GM19239 (cell line): ENCODE measurements at places on chromosomes 3 and 15.

DNA sequence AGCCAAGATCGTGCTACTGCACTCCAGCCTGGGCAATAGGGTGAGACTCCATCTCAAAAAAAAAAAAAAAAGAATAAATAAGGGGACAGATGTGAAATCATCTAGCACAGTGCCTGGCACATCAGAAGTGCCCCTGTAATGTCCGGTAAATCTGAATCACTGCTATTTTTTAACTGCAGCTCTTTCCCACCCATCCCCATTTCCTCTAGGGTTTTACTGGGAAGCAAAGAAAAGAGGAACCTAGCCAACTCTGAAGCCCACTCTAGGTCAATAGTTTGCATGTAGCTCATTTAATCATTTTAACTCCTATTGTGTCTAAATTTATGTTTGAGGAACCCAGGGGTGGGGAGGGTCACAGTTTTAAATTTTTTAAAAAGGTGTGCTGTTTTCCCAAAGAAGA, 26.0 kb downstream of the MAGI1 start:
- no peak for DNase-seq

GRCh38 chr3:113275583-113275928, 64.2 kb downstream of the BOC start:
- no peak for DNase-seq

DNA sequence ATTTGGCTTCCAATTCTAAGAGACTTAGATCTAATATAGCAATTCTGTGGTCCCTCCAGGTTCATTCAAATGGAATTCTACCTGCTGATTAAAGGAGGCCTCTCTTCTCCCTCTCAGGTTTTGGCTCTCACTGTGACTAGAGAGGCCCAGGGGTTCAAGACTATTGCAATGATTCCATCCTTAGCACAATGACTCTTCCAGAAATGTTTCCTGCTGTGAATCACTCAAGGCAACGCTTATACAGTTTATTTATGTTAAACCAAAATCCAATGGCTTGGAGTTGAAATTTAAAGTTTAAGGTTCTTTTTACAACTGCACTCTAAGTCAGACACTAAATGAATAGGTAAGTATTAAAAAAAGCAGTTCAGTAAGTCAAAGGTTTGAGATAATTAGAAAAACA, 39.9 kb downstream of the IFT57 start:
- DNase-seq = no peak

DNA sequence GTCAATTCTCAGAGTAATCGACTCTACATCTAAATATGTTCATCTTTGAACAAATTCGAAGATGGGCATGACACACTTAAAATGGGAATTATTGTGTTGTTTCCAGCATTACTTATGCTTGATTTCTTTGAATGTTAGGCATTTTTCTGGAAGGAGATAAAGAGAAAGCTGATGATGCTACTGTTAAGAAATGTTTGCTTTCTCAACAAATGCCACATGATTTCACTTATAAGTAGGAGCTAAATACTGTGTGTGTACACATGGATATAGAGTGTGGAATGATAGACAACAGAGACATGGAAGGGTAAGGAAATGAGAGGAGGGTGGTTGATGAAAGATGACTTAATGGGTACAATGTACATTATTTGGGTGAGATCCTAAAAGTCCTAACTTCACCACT, 400.9 kb downstream of the TBL1XR1 start:
- DNase-seq = no peak

- DNase-seq = no peak
Measured at GRCh38 chr15:42730135-42730534, 6.8 kb downstream of the CDAN1 start.

GRCh38 chr15:77528968-77529319, 103.8 kb downstream of the LINGO1 start:
- DNase-seq = no peak

DNA sequence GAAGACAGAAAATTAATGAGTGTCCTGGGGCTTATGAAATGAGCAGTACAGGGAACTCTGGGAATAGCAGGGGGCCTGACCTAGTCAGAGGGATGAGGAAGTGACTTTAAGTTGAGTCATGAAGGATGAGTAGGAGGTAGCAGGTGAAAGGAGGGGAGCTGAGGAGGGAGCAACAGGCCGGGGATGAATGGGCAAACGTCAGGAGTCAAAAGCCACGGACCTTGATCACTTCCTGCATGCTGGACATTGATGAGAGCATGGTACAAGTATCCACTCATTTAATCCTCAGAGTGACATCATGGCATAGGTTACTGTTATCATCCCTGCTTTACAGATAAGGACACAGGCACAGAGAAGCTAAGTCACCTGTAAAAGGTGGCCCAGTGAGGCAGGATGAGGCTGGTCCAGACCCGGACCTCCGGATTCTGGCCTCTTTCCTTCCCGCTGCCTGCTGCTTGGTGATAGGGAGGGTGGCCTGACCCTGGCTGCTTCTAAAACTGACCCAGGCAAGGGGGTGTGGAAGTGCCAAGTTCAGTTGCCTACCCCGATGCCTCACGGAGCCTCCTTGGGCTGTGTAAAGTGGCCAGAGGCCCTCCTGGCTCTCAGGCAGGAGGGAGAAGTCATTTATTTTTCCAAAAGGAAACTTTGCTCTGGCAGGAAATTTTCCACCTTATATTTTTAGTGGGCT, 7.6 kb downstream of the CORO2B start:
- no peak for DNase-seq

DNA sequence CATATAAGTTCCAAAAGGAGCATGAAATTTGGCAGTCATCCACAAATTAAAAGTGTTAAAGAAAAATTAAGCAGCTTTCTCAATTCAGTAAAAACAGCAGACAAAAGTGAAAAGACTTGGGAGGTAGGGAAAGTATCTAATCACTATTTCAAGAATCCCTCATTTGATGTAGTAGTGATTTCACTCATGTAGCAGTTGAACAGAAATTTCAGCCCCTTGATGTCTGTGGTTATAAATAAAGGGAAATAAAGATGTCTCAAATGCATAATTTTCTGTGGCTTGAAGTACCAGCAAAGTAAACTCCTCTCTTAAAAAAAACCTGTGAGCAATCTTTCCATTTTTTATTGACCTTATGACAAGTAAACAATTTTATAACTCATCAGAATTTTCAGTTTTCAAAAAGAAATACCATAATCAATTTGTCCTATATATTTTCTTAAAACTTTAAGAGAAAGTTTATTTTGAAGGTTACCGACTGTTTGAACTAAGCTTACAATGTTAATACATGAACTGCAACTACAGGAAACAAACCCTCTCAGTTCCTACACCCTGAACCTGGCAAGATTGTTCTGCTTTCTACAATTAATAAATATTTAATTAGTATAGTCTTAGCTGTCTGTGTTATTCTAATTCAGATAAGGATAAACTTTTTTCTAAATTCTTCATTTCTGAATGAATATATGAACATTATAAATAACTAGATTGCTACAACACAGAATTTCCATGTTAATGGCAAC, 94.2 kb downstream of the CBLB start:
- DNase-seq = no peak

- DNase-seq = no peak
Measured at GRCh38 chr15:84783493-84784251, 33.5 kb upstream of the ALPK3 start.

DNA sequence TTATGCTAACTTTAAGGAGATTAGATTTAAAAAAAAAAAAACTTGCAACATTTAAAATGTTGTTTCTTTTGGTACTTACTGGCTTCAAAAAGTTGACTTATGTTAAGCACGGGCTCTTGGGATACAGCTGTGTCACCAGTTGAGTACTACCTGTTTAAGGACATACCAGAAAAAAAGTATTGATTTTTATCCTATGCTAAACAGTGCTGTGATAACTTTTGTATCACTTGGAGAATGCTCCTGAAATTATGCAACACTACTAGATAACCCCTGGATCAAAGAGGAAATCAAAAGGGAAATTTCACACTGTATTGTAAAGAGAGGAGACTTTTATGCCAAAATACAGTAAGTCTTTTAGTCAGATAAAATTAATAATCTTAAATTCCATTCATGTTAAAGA, 77.7 kb downstream of the SLMAP start:
- no peak for DNase-seq
